ENCODE measurements at places on chromosomes 6 and 20.

DNA sequence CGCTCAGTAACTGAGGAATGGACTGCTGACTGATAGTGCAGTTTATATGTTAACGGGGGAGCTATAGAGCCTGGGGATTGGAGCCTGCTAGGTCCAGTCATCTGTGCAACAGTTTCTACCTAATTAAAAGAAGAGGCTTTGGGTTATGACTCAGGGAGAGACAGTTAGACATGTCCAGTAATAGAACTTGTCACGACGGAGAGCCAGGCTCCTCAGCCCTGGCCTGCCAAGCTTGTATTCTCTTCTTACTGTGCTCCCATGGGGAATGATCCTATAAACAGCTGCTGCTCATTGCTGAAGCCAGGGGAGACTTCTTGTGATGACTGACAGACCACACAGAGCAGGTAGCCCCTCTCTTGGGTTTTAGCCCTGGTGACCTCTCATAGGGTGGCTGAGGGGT, 69.3 kb downstream of the SYNJ2 start:
- no peak for DNase-seq

- DNase-seq, result no peak
These were observed 59.0 kb upstream of the TPD52L1 start for GRCh38 chr6:125094563-125094962.

- DNase-seq, result no peak
These were observed 281.1 kb upstream of the MAN1A1 start for GRCh38 chr6:119630561-119631192.

- DNase-seq, result no peak
These were observed 57.1 kb upstream of the FUT9 start for GRCh38 chr6:95958686-95959085.

DNA sequence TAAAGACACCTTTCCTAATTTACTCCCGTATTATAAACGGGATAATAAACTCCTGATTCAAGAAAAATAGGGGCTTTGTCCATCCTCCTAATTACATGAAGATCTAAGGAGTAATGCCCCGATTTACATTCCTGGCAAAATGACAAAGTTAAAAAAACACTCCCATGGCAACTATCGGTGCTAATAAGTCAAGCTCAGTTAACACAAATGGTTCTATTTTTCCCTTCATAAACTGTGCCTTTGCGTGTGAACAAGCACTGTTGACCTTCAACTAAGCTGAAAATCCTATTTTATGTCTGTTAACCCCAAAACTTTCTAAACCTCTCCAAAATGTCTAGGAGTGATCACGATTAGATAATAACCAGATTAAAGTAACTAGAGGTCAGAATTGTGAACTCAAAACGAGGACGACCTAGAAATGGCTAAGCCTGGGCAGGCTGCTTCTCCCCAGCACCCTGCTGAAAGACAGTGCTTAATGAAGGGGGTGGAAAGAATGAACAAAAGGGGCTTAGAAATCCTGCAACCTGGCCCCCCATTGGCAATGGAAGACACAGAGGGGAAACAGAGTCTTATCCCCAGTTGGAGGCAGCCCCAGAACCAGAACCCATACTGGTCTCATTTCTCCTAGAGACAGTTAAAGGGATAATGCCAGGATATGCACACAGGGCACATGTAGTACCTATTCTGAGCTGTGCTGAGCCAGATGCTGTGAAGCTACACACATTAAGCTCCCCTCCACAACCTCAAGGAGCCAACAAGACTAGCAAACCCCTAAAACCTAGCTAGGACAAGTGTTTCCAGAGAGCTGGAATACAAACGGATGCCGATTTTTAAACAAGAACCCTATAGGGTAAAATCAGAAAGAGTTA, 23.0 kb downstream of the SLC23A2 start:
- no peak for DNase-seq

DNA sequence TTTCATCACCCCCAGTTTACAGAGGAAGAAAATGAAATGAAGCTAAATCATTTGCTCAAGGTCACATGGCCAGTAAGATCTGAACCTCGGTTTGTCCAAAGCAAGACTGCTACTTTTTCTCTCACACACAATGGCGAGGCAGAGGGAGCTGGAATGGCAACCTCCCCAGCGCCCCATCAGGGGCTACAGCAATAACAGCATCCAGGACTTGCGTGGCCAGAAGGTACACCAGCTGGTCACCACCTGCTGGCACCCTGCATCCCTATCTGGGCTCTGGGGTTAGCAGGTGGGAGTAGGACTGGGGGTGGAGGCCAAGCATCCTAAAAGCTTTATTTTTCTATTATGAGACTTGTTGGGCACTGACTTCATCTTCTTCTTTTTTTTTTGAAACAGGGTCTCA, 41.3 kb downstream of the TTI1 start:
- no peak for DNase-seq

DNA sequence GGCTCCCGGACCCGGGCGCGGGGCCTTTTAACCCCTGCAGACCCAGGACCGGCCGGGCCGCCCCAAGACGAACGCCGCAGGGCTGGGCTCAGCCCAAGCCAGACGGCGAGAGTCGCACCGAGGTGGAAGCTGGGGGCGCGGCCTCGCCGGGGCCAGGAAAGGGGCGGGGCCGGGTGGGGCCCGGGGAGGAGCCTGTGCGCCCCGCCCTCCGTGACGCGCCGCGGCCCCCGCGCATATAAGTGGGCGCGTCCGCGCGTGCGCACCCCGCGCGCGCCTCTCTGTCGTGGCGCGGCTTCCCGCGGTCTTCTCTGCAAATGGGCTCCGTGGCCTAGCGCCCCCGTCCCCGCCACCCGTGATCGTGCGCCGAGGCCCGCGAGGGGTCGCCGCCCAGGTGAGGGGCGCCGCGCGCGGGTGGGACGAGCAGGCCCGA, at the start of gene PPDPF:
Gene PPDPF, plus strand, starts transcription at position 262 of the 430 bp plus-strand sequence. CDS start 544 bp downstream, outside the sequence.
- DNase-seq, result peak; percentile 68

DNA sequence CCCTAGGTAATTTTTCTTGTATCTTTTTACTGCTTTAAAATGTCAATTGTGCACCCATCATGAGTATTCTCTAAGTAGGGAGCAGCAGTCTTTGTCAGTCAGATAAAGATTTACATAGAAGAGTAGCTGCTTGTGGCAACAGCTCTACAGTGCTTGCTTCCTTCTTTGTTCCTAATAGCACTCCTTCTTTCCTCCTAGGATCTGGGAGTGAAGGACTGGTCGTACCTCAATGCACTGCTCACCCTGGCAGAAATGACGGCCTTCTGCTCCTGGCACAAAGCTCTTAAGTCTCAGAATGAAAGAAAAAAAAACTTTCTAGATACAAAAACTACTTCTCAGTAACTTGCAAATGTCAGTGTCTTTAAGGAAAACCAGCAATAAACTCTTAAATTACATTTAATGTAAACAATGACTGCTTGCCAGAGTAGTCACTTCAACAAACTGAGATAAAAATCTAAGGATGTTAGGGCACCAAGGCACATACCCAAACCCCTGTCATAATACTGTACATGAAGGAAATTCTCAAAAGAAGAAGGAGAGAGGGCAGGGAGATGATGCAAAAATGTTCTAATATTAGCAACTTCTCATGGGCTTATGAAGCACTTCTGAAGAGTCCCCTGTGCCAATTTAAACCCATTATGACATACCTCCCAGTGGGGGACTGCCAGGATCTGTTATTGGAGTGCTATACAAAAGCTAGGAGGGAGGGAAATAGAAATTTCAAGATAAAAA, 34.0 kb downstream of the NCOA6 start:
- no peak for DNase-seq

DNA sequence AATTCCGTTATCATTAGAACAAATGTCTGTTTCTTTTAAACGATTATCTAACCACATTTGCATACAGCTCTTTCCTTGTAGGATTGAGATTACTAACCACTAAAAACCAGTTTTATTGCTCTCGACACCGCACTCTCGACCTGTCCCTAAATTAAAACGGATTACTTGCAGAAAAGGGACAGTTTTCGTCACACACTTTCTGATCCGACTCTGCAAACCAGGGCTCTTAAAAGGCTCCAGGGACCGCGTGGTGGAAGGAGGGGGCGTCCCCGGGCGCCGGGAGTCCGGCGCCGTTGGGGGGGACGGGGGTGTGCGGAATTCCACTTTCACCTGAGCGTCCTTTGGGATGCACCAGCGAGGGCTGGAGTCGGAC, 731 bp downstream of the MAK start:
- DNase-seq, result peak; percentile 35

DNA sequence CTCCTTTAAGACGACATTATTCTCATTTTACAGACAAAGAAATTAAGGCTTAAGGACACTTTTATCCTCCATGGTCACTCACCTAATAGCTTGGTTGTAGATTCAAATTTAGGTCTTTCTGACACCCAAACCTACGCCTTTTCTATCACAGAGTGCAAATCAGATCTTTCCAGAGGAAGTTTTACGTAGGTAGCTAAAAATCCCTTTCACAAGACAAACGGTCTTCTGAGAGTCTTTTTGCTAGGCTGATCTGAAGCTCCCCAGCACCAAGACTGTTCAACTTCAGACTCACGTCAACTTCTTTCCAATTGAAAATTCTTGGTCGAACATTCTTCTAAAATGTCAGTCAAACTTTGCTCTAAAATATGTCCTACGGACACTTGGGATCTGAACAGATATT, 46.5 kb downstream of the BLOC1S5 start:
- no peak for DNase-seq

Measured in CMK (cell line).